ENCODE measurements at places on chromosomes 2 and 18.

DNA sequence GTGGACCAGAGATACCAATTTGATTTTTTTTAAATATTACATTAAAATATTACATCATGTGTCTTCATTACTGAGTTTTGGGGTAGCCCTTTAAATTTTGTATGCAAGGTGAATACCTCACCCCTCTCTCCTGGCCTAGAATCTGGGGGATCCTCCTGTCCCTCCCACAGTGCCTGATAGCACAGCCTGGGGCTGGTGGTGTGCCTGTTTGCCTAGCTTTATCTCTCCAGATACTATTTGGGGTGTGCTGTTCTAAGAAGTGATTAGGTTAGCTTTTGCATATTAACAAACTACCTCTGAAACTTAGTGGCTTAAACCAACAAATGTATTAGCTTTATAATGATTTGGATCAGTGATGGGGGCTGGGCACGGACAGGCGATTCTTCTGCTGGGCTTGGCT, 20.7 kb upstream of the B3GNT7 start:
- no peak for DNase-seq

DNA sequence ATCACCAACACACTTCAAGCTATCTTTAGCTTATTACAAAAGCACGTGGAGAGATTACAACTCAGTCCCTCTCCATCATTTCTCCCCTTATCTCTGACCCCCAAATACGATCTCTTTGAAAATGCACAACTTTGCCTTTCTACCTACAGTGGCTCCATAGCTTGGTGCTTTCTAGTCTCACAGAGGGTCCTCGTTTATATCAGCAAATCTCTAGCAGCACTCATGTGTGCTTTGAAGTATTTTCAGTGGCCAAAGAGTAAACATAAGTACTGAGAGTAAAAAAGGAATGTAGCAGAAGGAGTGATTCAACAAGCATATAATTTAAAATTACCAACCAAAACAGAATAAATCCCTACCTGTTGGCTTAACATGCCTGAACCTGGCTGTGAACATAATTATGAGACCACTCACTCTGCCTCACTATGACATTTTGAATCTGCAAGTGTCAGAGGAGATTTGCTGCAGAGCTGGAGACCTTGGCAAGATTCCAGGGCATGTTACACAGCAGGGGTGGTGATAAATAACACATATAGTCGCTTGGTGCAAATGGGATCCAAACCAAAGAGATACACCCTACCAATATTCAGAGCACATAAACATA, 54.6 kb downstream of the LAMA3 start:
- DNase-seq: no peak

- no peak for DNase-seq
Measured at GRCh38 chr2:119516121-119516520, 8.2 kb downstream of the SCTR start.

- no peak for DNase-seq
Measured at GRCh38 chr2:228039752-228040534, 141.5 kb downstream of the SPHKAP start.

- no peak for DNase-seq
Measured at GRCh38 chr2:136439064-136439676, 321.2 kb upstream of the CXCR4 start.

GRCh38 chr2:193199322-193199721, 1004.6 kb upstream of the TMEFF2 start:
- DNase-seq: no peak

GRCh38 chr2:230794497-230794896, 70.2 kb upstream of the ITM2C start:
- DNase-seq: peak; percentile 12

- DNase-seq: no peak
Measured at GRCh38 chr2:109647636-109648035, 33.5 kb downstream of the SOWAHC start.

DNA sequence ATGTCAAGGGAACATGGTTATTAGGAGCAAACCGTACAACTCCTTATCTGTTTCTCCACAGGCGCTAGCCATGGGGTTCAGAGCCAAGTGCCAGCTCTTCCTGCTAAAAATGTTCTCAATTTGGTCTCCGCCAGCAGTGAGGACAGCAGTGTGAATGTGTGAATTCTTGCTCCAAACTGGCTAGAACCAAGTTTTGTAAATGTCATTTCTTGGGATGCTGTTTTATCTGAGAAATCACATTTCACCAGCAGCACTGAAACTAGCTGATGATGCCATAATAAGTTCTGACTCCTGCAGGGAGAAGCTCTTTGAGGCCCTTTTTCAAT, 140.6 kb upstream of the LGALSL start:
- DNase-seq: no peak

- no peak for DNase-seq
Measured at GRCh38 chr2:105790461-105791149, 45.9 kb downstream of the NCK2 start.

DNA sequence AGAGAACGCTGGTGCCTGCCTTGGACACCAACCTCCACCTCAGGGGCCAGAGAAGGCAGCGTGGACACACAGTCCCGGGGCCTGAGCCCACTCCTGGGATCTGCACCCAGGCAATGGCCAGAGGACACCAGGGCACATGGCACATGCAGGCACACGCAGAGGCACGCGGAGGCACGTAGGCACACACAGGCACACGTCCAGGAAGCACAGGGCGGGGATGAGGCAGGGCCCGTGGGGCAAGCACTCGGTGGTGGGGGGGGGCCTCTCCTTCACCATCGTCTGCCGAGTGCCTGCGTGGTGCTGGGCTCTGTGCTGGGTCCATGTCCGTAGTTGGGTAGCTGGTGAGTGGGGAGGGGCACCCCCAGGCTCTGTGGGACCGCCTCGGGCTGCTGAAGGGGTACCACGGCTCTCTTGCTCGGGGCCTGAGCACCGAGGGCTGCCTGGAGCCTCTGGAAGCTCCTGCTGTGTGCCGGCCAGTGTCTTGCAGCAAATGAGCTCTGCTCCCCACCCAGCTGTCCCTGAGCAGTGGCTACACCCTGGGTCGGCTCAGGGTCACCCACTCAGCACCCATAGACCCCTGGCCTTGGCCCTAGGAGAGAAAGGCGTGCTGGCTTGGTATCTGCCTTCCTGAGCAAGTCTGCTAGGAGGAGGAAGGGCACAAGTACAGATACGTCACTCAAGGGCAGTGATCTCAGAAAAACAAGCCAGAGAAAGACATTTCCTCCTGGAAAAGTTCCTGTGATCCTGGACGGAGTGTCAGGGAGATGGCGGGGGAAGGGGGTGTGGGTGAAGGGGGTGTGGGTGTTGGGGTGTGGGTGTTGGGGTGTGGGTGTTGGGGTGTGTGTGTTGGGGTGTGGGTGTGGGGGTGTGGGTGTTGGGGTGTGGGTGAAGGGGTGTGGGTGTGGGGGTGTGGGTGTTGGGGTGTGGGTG, 26.4 kb downstream of the RTP5 start:
- no peak for DNase-seq

DNA sequence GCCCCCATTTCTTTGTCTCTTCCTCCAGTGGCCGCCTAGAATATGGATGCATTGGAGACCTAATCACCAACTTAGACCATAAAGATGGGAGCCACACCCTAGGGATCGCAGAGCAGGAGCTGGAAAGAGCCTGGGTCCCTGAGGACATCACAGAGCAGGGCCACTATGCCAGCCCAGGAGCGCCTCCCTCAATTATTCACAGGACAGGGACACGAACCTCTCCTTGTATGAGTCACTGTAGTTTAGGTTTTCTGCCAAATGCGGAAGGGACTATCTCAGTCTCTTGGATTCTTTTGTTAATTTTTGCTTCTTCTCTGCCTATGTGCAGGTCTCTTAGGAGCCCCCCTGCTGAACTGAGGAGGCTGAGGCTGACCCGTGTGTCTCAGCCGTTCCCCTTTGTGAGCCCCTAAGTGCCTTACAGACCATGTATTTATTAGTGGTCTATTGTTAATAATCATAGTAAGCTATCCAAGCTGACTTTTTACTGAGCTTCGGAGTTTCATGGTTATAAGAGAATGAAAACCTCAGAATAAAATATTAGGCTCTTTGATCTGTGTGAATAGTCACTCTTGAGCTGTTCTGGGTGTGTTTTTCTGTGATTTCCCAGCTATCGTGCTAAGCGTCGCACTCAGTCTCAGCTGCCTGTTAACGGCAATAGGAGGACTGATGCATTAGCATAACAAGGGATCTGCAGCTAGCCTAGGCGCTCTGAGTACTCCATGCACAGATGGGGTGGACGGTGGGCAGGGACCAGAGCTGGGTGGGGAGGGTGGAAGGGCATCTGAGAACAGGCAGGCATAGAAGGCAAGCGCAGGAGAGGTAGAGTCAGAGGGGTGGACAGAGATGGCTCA, 12.7 kb upstream of the PTPN4 start:
- DNase-seq: no peak

GRCh38 chr2:55459714-55460274, 40.1 kb upstream of the CCDC88A start:
- DNase-seq: no peak

DNA sequence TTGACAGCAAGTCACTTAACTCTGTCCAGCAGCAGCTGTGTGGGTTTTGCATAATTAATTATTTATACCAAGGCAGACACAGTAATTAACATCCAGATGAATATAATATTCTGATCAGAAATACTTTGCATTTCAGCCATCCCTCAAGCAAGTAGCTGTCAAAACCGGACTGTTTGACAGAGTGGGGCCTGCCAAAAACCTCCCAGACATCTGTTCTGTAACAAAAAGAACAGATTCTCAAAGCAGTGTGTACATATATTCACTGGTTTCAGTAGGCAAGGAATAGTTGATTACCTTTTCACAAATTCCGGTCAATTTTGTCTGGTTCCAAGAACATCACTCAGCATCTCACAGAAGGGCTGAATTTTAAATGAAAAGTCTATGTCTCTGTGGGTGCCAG, 291.6 kb downstream of the CMPK2 start:
- no peak for DNase-seq

- no peak for DNase-seq
Measured at GRCh38 chr2:16925145-16925544, 259.5 kb upstream of the CYRIA start.

- DNase-seq: no peak
Measured at GRCh38 chr2:207860685-207861084, 91.0 kb upstream of the FZD5 start.

GRCh38 chr2:172101821-172102390, 794 bp downstream of the DLX2 start:
- DNase-seq: no peak

GRCh38 chr2:227493524-227493923, 21.6 kb downstream of the AGFG1 start:
- no peak for DNase-seq

- DNase-seq: no peak
Measured at GRCh38 chr18:46061387-46061786, 10.7 kb downstream of the PSTPIP2 start.

GRCh38 chr2:42256505-42256904, 87.4 kb downstream of the EML4 start:
- no peak for DNase-seq

DNA sequence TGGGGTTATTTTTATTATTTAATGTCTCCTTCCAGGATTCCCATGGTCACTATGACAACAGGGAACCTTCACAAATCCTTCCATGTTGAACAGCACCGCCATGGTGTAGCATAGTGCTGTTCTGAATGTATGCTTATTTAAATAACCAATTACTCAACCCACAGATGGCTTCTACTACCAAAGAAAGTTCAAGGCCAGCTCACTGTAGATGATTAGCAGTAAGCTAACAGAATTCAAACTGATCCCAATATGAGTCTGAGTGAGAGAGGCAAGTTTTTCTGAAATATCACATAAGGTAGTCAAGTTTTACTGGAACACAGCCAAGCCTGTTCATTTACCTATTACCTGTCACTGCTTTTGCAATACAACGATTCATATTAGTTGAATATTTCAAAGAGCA, 51.2 kb downstream of the CLASP1 start:
- no peak for DNase-seq

DNA sequence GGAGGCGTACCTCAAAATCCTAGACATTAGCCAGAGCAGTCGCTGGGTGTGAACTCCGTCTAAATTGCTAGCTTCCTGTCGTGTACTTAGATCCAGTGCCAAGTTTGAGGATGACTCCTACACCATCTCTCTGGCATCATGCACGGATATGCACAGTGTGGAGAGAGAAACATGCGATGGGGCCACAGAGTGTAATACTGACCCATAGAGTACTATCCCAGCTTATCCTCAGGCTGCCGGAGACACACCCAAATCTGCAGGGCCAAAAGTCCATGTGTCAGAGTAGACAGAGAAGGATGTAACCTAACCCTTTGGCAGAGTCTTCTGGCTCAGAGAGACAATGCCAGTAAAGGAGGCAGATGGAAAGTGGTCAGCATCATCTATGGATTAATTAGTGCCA, 84.2 kb downstream of the ARL4C start:
- no peak for DNase-seq

GRCh38 chr18:66523219-66523991, 80.5 kb downstream of the CDH19 start:
- DNase-seq: no peak

DNA sequence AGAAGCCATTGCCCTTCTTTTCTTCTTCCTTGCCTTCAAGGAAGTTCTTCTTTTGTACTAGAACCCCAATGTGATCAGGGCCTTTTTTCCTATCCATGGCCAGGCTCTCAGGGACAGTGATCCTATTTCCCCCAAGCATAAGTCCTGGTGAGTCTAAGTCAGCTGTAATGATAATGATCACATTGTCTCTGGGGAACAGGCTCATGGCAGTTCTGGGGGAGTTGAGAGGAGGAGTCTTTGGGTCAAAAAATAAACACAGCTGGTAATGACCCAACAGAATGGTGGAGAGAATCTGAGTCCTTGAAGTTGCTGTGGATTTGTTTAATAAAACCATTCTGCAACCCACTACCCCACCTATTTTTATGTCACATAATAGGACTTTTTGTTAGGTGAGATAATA, 96.6 kb downstream of the SOCS6 start:
- no peak for DNase-seq

DNA sequence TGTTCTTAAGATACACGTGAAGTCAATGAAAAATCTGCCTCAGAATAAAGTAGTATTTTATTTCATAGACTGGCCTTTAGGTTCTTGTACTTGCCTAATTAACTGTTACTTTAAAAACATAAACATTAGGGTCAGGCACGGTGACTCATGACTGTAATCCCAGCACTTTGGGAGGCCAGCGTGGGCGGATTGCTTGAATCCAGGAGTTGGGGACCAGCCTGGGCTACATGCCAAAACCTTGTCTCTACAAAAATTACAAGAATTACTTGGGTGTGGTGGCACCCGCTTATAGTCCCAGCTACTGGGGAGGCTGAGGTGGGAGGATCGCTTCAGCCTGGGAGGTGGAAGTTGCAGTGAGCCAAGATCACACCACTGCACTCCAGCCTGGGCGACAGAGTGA, 16.0 kb upstream of the SNORC start:
- DNase-seq: no peak

DNA sequence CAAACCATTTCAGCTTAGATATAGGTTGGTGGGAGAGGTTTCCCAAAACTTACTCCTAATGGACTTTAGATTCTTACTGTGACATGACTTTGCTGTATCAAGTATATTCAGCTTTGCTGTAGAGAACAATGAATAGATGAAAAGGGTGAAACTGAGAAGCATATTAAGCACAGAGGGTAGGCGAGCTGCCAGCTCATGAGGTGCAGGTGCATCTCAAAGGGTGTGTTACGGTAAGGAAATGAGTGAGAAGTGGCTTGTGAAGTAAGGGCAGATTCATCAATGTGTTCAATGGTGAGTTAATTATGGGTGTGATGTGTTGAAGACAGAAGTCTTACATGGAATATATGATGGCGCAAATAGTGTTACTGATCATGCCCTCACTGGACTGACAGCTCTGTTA, 49.3 kb downstream of the CD8B2 start:
- no peak for DNase-seq
